ENCODE measurements at places on chromosomes 2 and 18.

- H3K27me3 ChIP-seq, result no peaks in the 10 kb centered on the region
- H3K27ac ChIP-seq, result no peak overlapping the region
- no peak for DNase-seq
- H3K36me3 ChIP-seq, result peaks cover 54% of the 10 kb centered on the region
- no peaks in the 10 kb centered on the region for H3K4me1 ChIP-seq
- H3K4me3 ChIP-seq, result no peak overlapping the region
Observed at GRCh38 chr2:127330753-127331152, 36.8 kb upstream of the ERCC3 start.

GRCh38 chr2:36539631-36540030 lies 58.3 kb downstream of the FEZ2 start:
- no peaks in the 10 kb centered on the region for H3K4me1 ChIP-seq
- no peak overlapping the region for H3K4me3 ChIP-seq
- H3K36me3 ChIP-seq, result peaks cover 4% of the 10 kb centered on the region

GRCh38 chr18:49999128-49999527 lies 185.8 kb upstream of the ACAA2 start:
- no peak overlapping the region for H3K4me3 ChIP-seq
- H3K27me3 ChIP-seq, result peaks cover 36% of the 10 kb centered on the region
- no peaks in the 10 kb centered on the region for H3K4me1 ChIP-seq
- H3K36me3 ChIP-seq, result no peaks in the 10 kb centered on the region

DNA sequence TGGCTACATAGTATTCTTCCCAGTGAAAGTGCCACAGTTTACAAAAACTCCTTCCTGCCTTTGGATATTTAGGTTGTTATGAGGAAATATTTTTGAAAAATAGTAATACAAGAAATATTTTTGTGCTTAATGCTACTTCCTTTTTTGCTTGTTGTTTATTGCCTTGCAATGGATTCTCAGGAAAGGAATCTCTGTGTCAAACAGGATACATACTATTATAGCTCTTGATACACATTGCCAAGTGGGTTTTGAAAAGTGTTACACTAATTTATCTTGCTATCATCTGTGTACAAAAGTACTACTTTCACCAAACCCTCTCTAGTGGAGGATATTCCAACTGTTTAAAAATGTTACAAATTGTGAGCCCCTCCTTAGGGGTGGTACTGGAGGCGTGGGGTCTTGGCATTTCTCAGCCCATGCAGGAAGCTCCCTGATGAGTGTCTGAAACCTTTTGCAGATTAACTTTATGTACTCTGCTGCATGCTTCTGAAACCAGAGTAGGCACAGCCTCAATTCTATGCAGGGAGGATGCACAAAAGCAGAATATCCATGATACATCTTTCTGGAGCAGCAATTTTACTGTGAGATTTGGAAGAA lies 54.5 kb downstream of the EVA1A start:
- no peak for DNase-seq
- no peaks in the 10 kb centered on the region for H3K36me3 ChIP-seq
- H3K4me3 ChIP-seq, result no peak overlapping the region
- peaks cover 9% of the 10 kb centered on the region for H3K27me3 ChIP-seq
- no peak overlapping the region for H3K27ac ChIP-seq

- H3K4me3 ChIP-seq, result no peak overlapping the region
- no peak overlapping the region for H3K27ac ChIP-seq
- H3K27me3 ChIP-seq, result no peaks in the 10 kb centered on the region
Observed at GRCh38 chr2:140154706-140155105, 1374.5 kb upstream of the NXPH2 start.

DNA sequence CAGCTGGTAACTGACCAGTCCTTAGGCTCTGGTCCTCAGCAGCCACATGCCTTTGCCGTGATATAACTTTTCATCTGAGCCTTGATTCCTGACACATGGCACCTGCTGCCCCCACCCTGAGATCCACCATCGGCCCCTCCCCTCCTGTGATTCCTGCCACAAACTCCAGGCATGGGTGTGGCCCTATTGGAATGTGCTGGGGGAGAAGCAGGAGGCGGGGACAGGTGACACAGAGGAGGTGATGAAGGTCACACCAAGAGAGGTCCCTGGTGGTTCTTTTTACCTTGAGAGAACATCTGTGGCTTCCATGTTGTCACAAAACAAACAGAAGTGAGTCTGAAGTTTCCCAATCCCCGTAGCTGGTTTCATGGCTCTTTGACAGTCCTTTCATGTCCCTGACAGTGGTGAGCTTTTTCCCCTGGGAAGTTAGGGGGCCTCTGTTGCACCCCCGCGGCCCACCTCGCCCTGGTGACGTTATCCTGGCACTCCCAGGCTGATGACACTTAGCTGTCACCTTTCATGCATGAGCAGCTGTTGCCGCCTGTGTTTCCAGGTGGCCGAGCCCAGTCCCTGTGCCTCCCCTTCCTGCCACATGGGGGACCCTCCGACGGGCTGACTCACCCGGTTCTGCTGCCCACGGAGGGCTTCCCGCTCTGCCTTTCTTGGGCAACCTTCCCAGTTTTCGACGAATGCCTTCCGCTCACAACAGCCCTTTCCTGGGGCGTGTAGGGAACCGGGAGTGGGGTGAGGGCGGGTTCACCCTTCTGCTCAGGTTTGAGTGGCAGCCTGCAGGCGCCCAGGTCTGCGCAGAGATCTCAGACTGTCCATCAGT lies 66.3 kb upstream of the GLI2 start:
- H3K27ac ChIP-seq, result no peak overlapping the region
- no peaks in the 10 kb centered on the region for H3K36me3 ChIP-seq
- no peak for DNase-seq
- no peak overlapping the region for H3K4me3 ChIP-seq
- no peaks in the 10 kb centered on the region for H3K4me1 ChIP-seq
- H3K27me3 ChIP-seq, result peaks cover 32% of the 10 kb centered on the region

- H3K27me3 ChIP-seq, result no peaks in the 10 kb centered on the region
- peaks cover 6% of the 10 kb centered on the region for H3K4me1 ChIP-seq
- no peak overlapping the region for H3K4me3 ChIP-seq
Observed at GRCh38 chr2:158542577-158542976, 85.8 kb downstream of the PKP4 start.

- no peak for DNase-seq
- no peaks in the 10 kb centered on the region for H3K27me3 ChIP-seq
- H3K4me1 ChIP-seq, result no peaks in the 10 kb centered on the region
- H3K27ac ChIP-seq, result no peak overlapping the region
- H3K4me3 ChIP-seq, result no peak overlapping the region
Observed at GRCh38 chr2:44320832-44321231, 40.5 kb downstream of the PREPL start.
